ENCODE measurements at places on chromosomes 11 and 22. TPM values are rescaled to one million over a fixed set of nuclear protein-coding genes. Genes with fewer than 3 reads are reported as not detected.

The ROM1 gene
- 11.9 TPM for total RNA-seq

The C1QTNF5 gene
- total RNA-seq: 63.1 TPM

The ABCG4 gene
- 2.1 TPM for total RNA-seq

The POTEH gene
- total RNA-seq: not detected

The HBB gene
- total RNA-seq: 1,170 TPM

The NLRP10 gene
- total RNA-seq: not detected

The OR51B5 gene
- total RNA-seq: 0.99 TPM
